ENCODE measurements at places on chromosomes 5 and 9.

DNA sequence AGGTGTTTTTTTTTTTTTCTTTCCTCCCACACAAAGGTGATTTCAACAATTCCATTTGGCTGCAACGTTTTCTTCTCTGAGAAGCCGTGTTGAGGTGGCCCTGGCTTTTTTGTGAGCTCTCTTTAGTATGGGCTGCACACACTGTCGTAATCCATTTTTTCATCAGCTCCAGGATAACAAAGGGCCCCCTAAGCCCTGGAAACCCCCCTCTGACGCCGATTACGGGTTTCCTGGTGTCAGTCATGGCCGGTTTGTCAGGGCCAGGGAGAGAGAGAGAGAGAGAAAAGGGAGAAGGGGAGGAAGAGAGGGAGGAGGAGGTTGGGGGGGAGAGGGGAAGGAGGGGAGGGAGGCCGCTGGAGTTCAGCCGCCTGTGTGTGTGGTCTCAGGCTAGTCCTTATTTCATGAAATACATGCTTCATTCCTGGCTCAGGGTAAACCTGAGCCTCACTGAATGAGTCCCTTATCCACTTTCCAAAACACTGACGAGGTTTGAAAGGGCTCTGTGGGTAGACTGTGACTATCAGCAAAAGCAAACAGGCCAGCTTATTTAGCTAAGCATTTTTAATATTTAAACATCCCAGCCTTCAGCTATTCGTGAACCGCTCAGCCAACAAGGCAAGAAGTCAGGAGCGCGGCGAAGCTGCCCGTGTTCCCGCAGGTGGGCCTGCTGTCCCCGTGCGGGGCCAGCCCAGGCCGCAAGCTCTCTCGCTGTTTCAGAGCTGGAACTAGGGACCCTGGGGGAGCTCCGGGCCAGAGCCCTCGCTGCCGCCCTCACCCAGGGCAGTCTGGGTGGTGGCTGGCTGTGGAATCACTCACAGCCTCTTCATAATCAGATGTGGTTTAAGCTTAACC is 172.8 kb downstream of the ERCC6L2 start:
- DNase-seq, result no peak

DNA sequence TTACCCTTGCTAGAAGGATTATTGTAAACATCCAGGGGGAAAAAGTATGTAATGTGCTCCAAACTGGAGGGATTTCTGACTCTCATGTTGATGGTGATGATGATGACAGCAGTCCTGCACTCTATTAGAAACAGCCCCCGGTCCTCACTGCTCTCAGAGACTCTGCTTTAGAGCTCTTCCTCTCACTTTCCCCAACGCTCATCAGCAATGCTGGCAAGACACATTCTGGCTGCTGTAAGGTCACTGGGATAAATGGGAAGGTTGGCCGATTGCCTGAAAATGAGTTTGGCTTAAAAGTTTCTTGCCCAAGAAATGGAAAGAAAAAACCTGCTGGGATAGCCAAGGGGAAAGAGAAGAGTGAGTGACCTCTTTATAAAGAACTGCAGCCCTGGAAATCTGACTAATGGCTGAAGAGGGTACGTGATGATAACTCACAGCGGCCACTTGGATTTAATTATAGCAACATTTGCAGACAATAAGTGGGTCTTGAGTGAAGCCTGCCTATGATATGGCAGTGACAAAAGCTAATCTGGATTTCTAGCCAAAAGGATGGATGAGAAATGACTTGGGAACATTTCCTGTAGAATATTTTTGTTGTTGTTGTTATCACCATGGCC is 235.8 kb downstream of the TMEM38B start:
- no peak for DNase-seq

DNA sequence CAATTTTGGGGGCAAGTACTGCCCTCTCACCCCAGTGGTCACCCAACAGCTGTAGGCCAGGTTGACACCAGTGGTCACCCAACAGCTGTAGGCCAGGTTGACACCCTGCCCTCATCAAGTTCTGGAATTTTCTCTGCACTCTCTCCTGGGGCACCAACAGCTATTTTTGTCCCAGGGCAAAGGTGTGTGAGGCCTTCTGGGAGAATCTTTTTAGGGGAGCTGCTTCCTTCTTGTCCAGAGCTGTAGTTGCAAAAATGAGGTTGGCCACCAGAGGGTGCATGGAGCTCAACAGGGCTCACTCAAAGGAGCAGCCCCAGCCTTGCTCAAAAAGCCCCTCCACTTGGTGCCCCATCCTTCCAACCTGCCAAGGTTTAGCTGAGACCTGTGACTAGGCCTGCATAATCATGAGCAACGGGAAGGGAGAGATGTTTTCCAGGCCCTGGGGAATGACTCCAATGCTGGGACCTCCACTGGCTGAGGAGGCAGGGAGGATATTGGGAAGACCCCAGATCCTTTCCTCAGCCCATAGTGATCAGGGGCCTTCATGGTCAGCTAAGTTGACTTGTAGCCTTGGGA is 10.6 kb upstream of the P4HA2 start:
- no peak for DNase-seq

GRCh38 chr5:67417839-67418238 is 221.2 kb upstream of the CD180 start:
- DNase-seq, result no peak
